ENCODE measurements at places on chromosomes 2 and 18.

- DNase-seq = no peak
Measured at GRCh38 chr2:191942739-191943103, 95.8 kb upstream of the CAVIN2 start.

DNA sequence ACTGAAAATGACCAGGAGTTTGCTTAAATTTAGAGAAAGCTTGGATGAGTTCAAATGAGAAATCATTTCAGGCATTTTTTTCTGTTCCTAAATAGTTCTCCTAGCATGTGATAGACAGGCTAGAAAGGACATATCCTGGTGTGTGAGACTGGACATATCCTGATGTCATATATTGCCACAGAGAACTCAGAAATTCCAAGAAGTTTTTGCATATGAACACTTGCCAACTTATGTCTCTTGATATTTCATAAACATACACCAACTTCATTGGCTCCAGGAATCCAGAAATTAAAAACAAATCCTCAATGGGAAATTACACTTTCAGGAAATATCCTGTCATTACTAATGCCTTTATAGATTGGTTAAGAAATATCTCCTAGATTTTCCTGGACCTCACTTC is 2.9 kb upstream of the SERPINB4 start:
- DNase-seq = no peak

- DNase-seq = no peak
Measured at GRCh38 chr2:86632672-86633071, 9.0 kb upstream of the RNF103 start.

DNA sequence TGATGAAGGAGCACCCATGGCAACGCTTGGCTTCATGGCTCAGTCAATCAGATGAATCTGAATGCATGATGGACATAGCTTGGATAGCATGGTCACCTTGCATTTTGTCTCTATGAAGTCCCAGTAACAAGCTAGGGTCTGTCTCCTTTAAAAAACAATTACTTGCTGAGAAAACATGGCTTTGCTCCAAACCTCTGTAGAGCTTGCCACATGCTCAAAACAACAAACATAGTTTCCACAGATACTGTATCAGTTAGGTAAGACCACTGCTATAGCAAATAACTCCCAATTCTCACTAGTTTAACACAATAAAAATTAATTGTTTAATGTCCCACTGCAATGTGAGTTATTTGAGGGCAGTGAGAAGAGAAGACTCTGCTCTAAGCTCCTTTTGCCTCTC is 401.0 kb downstream of the IRS1 start:
- no peak for DNase-seq

GRCh38 chr2:177529166-177529565 is 136.6 kb downstream of the AGPS start:
- no peak for DNase-seq

DNA sequence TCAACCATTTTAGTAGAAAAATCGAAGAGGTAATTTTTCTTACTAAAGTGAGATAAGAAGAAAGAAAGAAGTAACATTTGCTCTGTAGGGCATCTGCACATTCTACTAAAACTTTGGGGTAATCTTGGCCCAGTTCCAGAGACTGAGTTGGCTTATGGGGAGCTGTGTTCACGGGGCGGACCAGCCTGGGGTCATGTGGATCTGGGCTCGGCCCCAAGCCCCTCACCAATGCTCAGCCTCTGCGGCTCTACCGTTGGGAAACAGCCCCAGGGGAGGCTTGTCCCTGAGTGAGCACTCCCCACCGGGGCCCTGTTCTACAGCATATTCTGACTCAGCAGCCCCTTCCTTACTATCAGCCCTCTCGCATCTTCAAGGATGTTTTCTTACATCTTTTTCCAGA is 132.3 kb downstream of the RTP5 start:
- no peak for DNase-seq

GRCh38 chr2:127365211-127365643 is 22.5 kb downstream of the MAP3K2 start:
- DNase-seq = no peak

- no peak for DNase-seq
Measured at GRCh38 chr2:170836027-170836426, 19.3 kb downstream of the GAD1 start.

Measured in activated T-helper 1 cell treated with anti-CD3 and anti-CD28 coated beads, Interleukin-2, amount 50 U/mL, for 16 hours (primary cell).